ENCODE measurements at places on chromosomes 2 and 18.

DNA sequence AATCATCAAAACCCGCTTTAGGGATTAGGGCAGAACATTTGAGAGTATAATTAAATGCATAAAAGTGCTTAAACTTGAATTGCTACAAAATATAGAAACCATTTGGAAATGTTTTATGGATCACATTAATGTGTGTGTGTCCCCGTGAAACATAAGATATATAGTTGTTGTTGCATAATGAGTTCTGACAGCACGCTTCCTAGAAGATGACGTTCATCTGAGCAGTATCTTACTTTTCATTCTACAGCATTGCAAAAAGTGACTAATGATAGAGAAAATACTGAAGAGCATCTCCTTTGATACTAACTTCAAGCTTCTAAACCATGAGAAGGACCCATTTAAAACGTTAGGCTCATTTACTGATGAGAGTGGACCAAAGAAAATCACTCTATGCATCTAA lies 63.7 kb downstream of the SLC8A1 start:
- DNase-seq = no peak

GRCh38 chr2:39377226-39377939 lies 59.7 kb downstream of the MAP4K3 start:
- DNase-seq = no peak

DNA sequence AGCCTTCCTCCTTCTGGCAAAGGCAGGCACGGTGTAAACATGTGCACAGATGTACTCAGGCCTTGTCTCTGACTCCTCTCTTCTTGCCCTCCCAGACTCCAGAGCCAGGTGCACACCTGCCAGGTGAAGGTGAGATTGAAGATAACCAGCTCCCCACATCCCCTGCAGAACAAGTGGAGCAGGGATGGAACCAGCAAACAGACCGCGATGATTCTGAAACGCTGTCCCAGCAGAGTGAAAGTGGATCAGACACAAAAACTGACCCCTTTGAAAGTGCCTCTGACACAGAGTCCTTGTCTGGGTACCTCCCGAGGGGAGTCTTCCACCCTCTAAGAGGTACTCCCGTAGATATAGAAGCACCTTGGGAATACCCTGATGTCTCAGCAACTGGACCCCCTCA lies 77.2 kb downstream of the ARHGEF4 start:
- DNase-seq = no peak

DNA sequence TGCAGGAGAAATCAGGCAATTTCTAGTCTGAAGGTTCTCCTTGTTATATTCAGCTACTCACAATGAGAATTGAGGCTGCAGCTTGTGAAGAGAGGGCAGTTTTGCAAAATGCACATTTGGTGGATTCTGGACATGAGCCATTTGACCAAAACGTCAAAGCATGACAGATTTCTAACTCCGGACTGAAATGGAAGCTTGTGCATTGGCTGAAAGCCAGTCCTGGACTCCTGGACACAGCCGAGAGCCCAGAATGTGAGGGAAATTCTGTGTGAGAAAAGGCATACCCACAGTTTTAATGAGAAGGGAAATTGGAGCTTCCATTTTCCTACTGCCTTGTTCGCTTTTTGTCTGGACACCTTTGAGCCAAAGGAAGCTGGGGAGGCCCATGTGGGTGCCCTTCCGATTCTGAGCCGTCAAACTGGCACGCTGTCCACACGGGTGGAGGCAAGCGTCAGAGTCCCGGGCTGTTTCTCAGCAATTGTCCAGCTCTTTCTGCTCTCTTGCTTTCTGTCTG lies 23.7 kb upstream of the ROCK2 start:
- no peak for DNase-seq

- DNase-seq = no peak
Measured at GRCh38 chr2:241576293-241576654, 17.7 kb downstream of the BOK start.

GRCh38 chr2:9918275-9918674 lies 33.2 kb upstream of the GRHL1 start:
- DNase-seq = no peak

DNA sequence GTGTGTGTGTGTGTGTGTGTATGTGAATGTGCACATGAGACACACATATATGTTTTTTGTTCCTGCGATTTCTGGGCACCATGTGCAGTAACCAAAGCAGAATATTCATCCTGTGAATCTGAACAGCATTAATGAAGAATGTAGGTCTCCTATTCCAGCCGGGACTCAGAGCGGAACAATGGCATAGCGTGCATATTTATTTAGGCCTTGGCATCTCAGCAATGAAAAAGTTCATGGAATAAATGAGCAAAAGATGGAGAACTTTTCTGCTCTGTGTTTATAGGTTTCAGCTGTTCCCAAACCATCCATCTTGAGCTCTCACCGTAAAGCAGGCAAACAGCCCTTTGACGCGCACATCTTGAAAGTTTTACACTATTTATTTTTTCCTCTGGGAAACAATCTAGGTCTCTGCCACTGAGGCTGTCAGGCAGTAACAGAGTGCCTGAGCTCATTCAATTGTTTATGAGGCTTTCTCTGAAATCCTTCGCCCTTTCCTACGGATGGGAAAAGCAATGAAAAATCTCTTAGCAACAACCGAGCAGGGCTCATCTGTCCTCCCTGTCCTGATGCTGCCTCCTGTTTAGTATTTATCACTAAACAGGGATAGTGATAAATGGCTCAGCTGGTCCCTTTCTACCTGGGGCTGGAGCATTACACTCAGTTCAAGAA lies 146.2 kb upstream of the MSH6 start:
- DNase-seq = no peak

DNA sequence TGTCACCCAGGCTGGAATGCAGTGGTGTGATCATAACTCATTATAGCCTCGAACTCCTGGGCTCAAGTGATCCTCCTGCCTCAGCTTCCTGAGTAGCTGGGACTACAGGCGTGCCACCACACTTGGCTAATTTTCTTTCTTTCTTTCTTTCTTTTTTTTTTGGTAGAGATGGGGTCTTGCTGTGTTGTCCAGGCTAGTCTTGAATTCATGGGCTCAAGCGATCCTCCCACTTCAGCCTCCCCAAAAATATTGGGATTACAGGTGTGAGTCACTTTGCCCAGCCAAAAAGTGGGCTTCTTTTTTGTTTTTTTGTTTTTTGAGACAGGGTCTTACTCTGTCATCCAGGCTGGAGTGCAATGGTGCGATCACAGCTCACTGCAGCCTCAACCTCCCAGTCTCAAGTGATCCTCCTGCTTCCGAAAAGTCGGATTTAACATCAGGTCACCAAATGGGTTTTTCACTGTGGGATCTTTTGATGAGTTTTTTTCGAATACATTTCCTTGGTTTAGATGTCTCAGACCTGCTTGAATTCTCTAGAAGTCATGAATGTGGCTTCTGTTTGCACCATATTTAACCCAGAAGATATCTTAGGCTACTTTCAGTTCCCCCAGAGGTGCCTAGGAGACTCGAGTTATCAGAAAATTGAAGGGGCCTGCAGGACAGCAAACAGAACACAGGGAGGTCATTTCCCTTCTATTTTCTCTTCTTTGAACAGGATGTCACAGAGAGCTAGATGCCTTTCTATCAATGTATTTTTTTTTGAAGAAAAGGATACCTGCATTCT lies 8.9 kb downstream of the RAB31 start:
- DNase-seq = no peak

- DNase-seq = no peak
Measured at GRCh38 chr2:86064006-86064405, 41.7 kb downstream of the POLR1A start.

DNA sequence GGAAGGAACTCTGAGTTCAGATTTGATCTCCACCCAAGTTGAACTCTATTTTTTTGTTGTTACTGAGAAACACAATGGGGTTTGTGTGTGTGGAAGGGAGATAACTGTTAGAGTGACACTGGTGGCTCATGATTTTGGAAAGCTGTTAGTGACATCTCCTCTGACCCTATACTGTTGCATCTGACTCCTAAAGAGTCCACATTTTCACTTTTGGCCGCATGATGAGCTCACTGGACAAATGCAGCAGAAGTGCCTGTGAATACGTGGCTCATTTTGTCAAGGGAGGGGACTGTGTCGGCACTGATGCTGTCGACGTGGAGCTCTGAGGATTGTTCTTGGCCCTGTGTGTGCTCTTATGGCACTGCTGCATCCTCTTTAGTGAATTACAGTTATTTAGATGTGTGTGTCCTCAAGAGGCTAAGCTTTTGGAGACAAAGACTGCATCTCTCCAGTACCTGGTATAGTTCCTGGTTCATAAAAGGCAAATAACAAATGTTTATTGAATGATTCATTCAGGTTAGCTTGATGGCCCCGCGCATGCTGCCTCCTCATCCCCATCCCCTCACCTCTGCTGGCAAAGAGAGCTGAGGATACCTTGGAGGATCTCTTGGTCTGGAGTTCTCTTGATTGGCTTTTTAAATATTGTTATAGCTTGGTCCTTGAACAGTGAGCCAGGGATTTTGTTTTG lies 135.4 kb downstream of the PHLPP1 start:
- DNase-seq = no peak

DNA sequence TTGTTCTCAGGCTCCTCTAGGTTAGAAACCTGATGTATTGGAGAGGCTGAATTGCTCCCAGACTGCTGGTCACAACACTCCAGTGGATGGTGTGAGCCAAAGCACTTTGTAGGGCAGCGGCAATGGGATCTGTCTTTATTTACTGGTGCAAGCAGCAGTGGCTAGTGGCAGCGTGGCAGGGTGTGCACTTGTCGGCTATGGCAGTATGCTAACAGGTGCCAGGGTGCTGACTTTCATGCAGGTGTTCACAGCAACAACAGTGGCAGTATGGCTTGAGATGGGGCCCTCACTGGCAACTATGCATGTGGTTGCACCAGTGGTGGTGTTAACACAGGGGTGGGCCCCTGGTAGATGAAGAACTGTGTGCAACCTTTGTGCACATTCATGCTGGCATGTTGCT lies 347.8 kb downstream of the DSC3 start:
- DNase-seq = no peak
